ENCODE measurements at places on chromosomes 2 and 18.
A peak's percentile ranks its signal among the peaks of the same experiment; 100 is the strongest.

- DNase-seq, result no peak
Measured at GRCh38 chr2:156191527-156191926, 141.0 kb downstream of the NR4A2 start.

- no peak for DNase-seq
Measured at GRCh38 chr18:45851161-45851925, 25.9 kb downstream of the SIGLEC15 start.

DNA sequence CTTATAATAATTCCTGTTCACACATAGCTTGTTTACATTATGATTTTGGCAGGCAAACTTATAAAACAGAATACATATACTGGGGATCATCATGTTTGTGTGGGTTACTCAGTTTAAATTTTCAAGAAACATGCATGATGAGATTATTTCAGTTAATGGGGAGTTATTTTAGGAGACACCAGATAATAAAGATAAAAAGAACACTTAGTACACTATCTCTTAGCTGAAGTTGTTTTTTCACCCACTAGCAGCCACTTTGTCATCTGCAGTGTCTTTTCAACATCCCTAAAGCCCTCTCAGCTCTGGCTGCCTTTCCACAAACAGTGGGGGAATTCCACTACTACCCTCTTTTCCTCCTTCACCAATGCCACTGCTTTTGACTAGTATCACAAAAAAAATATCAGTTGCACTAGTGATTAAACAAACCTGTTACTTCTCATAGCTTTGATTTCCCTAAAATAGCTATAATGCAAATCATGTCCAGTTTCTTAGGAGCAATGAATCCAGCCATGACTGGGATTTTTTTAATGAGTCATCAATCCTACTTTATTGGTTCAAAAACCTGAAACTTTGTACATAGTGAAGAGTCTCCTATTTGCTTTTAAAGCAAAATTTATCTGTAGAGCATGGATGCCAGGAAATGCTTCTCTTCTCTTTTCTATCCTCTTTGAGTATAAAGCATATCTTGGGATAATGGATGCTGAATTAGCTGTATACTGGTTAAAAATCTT lies 156.7 kb upstream of the TFPI start:
- DNase-seq, result no peak

- DNase-seq, result no peak
Measured at GRCh38 chr2:119142824-119143223, 15.7 kb downstream of the C1QL2 start.

- no peak for DNase-seq
Measured at GRCh38 chr18:52395146-52395852, 55.3 kb downstream of the DCC start.

- DNase-seq, result peak; percentile 87
Measured at GRCh38 chr2:99697811-99698568, 208.2 kb upstream of the REV1 start.

DNA sequence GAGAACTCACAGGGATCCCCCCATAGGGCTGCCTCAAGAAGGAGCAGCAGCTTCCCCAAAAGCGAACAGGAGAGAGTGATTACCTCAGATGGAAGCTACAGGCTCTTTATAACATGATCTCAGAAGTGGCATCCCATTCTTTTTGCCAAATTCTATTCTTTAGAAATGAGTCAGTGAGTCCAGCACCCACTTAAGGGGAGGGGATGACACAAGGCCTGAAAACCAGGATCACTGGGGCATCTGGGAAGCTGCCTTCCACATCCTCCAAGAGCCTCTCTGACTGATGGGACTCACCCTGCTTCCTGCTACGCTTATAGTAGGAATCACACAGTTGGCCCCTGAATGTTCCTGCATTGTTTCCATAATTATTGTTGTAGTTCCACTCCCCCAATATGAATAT lies 96.5 kb downstream of the MAPK4 start:
- DNase-seq, result no peak

DNA sequence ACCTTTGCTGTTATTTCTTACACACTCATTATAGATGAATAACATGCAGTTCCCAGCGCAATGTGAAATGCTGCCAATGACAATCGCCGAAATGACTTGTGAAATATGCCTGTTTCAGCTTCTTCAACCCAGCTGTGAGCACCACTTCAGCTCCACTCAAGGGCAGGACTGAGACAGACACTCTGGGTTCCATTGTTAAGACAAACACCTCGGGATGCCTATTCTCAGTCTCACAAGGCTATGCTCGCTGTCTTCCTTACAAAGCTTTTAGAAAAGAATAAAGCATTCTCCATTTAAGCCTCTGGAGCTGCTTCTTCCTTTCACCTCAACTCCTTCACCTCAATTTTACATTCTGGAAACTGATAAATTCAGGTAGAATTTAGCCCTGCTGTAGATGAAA lies 4.2 kb downstream of the CBLN2 start:
- no peak for DNase-seq

- no peak for DNase-seq
Measured at GRCh38 chr2:39289609-39290008, 45.8 kb upstream of the CDKL4 start.

DNA sequence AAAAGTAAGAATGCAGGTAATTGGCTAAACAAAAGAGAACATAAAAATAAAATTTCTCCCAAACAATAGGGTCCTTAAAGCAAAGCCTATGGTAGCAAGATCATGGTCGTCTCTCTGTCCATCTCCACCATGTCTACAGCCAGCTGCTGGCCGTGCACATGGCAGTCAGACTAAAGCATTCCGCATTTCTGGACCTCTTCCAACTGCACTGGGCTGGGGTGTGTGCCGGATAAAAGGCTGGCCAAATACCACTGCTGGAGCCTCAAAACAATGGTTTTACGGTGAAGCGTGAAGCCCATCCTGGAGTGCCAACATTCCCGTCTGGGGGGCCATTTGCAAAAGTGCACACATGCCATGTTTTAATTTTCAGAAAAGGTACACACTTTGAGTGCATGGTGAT lies 74.8 kb upstream of the PIEZO2 start:
- no peak for DNase-seq

- no peak for DNase-seq
Measured at GRCh38 chr2:109356324-109357035, 227.5 kb downstream of the SH3RF3 start.

- no peak for DNase-seq
Measured at GRCh38 chr2:130928385-130928784, 91.7 kb downstream of the ARHGEF4 start.

DNA sequence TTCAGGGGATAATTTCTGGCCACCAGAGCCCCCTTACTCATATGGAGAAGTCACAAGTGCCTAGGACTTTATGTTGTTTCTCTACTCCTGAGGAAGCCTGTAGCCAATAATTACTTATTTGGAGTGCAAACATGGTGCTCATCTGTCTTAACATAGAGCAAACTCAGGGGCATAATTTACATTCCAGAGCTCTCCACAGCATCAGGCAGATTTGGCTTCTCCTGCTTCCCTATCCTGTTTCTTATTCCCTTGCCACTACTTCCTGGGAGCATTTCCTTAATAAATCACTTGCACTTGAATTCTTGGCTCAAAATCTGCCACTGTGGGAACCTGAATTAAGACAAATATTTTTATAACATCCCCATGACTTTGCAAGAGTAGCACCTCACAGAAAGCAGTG lies 960.9 kb downstream of the SOCS6 start:
- DNase-seq, result no peak

GRCh38 chr18:80147418-80148325 lies 38.6 kb downstream of the ADNP2 start:
- no peak for DNase-seq

DNA sequence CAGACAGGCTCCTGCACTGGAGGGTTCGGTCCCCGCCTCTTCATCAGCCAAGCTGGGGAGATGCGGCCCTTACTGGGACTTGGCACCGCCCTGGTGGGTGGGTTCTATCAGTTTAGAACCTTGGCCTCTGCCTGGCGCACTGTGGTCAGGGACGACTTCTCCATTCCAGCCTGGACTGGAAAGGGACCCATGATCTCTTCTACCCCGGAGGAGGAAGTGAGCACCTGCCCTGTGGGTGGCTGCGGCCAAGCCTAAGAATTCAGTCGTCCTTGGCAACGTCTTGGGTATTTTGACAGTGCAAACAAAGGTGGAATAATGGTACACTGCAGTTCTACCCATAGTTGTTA lies 106.9 kb upstream of the CD302 start:
- DNase-seq, result no peak

DNA sequence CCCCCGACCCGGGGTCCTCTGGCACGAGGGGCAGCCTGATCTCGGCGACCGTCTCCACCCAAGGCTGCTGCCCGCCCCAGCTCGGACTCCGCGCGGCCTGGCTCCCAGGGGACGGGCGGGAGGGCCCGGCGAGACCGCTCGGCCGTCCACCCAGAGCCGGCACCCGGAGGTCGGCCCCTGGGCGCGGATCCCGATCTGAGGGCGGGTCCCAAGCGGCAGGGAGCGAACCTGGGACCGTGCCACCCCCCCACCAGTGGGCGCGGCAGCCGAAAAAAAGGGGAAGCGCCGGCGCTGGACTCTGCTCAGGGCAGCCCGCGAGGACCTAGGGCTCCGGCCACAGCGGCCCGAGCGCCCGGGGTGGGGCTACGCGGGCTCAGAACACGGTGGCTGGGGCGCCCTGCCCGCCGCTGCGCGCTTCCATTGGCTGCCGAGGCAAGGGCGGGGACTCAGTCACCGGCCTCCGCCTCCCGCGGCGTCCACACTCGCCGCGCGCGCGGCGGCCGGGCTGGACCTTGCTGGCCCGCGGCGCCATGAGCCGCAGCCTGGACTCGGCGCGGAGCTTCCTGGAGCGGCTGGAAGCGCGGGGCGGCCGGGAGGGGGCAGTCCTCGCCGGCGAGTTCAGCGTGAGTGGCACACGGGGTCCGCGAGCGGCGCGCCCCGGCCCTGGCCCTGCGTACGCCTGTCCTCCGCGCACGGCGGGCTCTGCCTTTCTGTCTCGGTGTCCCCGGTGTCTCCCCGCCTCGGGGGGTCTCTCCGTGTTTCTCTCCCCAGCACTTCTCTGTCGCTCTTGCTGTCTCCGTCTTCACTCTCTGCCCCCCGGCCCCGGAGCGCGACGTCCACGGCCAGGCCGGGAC lies at the start of gene PTPN18:
Gene PTPN18, plus strand, starts transcription at position 479 of the 854 bp plus-strand sequence. Its CDS starts 52 bp downstream, at position 531.
- peak; percentile 49 for DNase-seq

DNA sequence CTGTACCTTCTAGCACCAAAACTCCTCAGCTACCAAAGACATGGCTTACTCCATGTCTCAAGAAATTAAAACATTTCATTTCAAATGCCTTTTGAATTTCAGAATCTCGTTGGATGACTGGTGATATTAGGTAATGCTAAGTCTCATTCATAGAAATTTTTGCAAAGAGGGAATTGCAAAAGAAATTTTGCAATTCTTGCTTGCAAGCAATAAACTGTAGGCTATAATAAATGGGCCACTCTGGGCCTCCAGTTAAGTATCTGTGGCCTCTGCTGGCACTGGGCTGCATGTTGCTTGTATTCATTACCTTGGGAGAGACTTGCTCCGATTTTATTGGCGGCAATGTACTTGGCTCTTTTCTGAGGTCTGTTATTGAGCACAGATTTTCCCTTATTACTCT lies 2.8 kb upstream of the LCLAT1 start:
- peak; percentile 81 for DNase-seq

- no peak for DNase-seq
Measured at GRCh38 chr2:95386031-95386430, 16.5 kb upstream of the FAHD2A start.

GRCh38 chr2:240936106-240936505 lies 30.0 kb downstream of the CROCC2 start:
- no peak for DNase-seq

Measured in GM04503 (cell line).